ENCODE measurements at places on chromosomes 16 and 17.

DNA sequence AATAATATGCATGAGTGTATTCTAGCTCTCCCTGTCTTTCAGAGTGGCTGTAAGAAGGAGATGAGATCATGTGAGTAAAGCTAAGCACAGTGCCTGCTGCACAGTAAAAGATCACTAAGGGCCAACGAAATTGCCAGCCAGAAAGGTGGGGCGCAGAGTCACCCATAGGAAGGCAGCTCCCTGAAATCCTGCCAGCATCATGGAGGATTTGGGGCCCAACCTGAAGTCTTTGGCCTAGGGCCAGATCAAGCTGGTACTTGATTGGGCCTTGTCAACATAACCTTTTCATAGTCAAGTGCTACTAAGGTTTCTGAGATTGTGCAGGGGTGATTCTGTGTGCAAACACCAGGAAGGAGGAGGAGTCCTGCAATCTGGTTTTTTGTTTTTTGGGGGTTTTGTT lies 16.5 kb downstream of the SCNN1B start:
- no peak for DNase-seq

DNA sequence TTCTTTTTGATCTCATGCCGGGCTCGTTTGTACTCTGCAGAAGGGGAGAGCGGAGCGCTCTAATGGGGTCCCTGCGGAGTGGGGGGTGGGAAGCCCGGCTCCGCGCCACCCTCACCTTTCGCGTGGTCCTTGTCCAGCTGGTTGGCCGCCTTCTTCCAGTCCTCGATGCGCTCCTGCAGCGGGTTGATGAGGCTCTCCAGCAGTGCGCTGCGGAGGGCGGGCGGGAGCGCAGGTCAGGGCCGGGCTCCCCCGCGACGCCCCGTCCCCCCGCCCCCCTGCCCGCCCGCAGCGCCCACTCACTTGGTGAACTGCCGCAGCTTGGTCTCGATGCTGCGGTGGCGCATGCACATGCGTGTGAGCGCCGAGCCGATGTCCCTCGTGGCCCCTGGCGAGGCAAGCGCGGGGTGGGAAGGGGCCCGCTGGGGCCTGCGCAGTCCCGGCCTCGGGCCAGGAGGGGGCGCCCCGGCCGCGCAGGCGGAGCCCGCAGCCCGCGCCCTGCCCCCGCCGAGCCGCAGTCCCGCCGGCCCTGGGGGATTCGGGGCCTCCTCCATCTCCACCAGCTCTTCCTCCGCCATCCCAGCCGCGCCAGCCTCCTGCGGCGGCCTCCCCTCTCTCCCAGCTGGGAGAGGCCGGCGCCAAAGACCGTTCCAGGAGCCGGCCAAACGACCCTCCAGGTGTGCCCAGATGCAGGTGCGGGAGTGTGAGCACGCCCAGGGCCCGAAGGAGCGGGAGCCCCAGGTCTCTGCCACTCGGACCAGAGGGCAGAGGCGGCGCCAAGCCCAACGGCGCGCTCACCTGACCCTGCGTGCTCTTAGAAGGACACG lies 6.0 kb downstream of the MTSS2 start:
- no peak for DNase-seq

- peak; percentile 54 for DNase-seq
Measured at GRCh38 chr17:79843816-79844800, 4.9 kb upstream of the CBX4 start.

- no peak for DNase-seq
Measured at GRCh38 chr16:75225678-75226515, 7.1 kb downstream of the CTRB1 start.

DNA sequence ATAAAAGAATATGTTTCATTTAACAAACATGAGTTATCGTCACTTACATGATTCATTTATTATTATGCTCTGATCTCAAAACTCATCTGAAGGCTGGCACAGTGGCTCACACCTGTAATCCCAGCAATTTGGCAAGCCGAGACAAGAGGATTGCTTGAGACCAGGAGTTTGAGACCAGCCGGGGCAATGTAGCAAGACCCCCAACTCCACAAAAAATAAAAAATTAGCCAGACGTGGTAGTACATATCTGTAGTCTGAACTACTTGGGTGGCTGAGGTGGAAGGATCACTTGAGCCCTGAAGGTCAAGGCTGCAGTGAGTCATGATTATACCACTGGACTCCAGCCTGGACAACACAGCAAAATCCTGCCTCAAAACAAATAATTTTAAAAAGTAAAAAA lies 16.0 kb downstream of the APPBP2 start:
- no peak for DNase-seq

DNA sequence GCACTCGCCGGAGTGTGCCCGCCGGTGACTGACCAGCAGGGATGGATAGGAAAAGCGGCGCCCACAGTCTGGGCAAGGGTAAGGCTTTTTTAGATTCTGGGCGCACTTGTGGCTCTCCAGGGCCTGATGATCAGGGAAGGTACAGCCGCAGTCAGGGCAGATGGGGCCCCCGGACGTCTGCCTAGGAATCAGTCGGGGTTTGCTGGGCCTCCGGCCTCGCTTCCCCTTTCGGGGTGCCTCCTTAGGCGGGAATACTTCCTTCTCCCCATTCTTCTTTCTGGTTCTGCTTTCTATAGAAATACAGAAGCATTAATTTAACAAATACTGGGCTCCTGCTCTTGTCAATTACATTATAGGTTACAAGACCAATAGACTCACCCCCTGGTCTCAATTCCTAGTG lies 5.0 kb downstream of the ZNF689 start:
- DNase-seq: no peak

DNA sequence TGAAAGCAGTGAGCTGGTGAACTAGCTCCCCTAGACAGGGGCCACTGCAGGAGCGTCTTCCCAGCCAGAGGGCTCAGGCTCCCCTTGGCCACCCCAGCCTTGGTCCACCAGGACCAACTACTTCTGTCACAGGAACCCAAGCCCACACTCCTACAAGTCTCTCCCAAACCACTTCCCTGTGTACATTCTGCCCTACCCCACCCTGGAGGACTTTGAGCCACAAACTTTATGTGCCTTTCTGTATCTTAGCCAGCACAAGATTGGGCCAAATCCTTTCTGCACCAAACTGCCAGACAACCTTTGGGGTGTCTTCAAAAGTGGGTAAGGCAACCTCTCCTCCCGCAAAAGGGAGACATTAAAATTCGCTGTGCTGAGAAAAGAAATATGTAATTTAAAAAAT lies 31.6 kb downstream of the EFCAB5 start:
- DNase-seq: no peak

- DNase-seq: no peak
Measured at GRCh38 chr17:40072735-40073346, 10.1 kb downstream of the THRA start.

- no peak for DNase-seq
Measured at GRCh38 chr17:17557796-17558195, 33.7 kb downstream of the PEMT start.

DNA sequence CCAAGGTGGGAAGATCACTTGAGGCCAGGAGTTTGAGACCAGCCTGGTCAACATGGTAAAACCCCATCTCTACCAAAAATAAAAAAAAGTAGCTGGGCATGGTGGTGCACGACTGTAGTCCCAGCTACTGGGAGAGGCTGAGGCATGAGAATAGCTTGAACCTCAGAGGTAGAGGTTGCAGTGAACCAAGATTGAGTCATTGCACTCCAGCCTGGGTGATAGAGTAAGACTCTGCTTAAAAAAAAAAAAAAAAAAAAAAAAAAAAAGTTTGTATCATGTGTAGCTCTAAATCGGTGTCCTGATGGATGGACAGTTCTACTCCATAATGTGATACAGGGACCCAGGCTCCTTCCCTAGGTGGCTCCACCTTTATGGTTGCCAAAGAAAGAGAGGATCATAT lies 497.1 kb upstream of the RBFOX1 start:
- no peak for DNase-seq

GRCh38 chr16:82626791-82627261 lies at the start of gene CDH13:
TSS of gene CDH13 (plus strand) at chr16:82626969.
- DNase-seq: no peak

DNA sequence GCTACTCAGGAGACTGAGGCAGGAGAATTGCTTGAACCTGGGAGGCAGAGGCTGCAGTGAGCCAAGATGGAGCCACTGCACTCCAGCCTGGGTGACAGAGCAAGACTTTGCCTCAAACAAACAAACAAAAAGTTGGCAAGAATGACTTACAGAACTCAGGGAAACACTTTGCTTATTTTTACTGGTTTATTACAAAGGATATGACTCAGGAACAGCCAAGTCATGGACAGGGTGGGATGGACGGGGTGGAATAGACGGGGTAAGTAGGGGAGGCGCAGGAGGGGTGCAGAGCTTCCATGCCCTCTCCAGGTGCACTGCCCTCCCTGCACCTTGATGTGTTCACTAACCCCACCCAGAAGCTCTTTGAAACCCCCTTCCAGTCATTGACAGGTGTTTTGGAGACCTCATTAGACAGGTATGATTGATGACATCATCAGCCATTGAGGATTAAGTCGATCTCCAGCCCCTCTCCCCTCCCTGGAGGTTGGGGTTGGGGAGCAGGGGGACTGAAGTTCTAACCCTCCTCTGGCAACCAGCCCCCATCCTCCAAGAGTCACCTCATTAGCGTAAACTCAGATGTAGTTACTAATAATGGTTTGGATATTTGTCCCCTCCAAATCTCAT lies 41.3 kb upstream of the ZCCHC14 start:
- DNase-seq: no peak

DNA sequence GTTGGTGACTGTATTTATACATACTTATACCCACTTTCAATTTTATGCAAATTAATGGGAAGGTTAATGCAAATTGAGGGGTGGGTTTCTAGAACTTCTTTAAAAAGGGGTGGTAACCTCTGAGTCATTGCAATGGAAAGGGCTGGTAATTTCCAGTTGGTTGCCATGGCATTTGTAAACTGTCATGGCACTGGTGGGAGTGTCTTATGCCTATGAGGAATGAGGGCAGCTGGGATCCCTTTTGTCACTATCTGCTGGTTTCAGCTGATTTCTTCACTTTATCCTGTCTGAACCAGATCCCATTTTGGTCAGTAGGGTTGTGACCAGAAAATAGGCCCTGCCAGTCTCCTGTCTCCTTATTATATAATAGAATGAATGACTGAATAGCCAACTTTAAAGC lies 1006.7 kb upstream of the GOT2 start:
- DNase-seq: no peak

DNA sequence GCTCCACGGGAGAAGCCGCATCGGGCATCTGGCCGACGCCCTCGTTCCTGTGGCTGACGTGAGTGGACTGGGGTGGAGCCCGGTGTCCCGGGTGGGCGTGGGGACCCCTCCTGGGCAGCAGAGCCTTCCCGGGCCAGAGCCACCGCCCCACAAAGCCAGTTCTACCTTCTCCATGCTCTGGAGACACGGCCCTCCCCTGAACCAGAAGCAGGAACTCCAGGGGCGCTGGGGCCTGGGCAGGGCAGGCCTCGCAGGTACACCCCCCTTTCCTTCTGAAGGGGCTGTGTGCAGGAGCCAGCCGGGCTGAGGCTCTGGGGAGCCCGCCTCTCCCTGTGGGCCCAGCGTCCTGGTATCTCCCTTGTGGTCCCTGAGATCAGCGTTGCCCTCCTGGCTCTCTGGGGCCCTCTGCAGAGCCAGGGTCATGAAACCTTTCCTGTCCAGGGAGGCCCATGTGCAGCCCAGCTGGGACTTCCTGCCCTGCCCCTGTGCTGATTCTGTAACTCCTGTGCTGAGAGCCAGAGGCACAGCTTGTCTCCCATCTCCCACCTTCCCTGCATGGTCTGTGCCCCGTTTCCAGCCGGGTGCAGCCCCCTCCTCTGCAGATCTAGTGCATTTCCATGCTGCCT lies 6.5 kb downstream of the PIGQ start:
- DNase-seq: peak; percentile 25

GRCh38 chr17:67315865-67316264 lies 50.5 kb downstream of the PSMD12 start:
- DNase-seq: no peak

DNA sequence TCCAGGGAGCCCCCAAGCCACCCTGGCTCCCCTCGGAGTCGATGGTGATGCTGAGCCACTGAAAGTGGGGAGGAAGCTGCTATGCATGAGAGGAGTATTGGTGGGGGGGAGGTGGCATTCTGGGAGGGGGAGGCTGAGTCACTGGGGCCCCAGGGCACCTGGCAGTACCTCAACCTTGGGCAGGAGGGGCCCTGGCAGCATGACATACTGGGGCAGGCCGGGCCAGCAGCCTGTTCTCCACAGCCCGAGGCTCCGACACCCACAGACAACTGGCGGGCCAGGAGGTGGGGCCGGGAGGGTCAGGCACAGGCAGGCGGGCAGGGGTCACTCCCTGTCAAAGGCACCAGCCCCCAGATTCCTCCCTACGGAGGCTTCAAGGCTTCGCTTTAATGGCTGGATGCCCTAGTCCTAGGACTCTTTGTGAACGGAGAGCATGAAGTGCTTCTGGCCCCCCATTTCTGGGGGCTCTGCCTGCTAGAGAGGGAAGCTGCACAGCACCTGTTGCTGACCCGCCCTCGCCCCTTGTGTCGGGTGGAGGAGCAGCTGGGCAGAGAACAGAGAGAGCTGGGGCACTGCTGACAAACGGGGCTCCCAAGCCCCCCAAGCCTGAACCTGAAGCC lies 928 bp downstream of the CASKIN2 start:
- DNase-seq: no peak

GRCh38 chr16:82684256-82684655 lies 57.5 kb downstream of the CDH13 start:
- DNase-seq: no peak

DNA sequence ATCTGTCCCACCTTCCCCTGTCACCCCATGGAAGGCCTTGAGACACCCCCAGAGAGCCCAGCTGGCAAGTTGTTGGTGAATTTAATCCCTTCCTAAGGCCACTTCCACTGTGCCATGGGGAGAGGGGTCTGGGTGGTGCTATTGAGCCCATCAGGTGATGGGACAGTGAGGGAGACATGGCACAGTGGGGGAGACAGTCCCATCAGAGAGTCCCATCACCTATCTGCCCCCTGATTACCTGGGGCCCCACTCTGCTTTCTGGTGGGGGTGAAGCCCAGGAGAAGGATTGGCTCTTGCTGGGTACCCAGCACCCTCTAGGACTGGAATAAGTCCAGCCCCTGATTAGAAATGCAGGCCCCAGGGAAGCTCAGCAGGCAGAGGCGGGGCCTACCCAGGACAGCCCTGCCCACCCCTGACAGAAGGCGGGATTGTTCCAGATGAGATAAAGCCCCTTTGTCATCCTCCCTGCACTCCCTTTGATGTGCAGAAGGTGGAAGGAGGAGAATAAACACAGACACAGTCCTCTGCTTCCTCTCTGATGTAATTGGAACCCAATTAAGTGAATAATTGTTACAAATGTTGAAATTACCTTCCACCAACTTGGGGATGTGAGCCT lies 18.9 kb downstream of the TMEM132E start:
- DNase-seq: no peak

- DNase-seq: peak; percentile 34
Measured at GRCh38 chr17:64074704-64075426, 54.4 kb upstream of the ICAM2 start.

GRCh38 chr17:75078284-75079022 lies 9.3 kb upstream of the SLC16A5 start:
- DNase-seq: peak; percentile 57

GRCh38 chr17:29299031-29299430 lies 5.1 kb upstream of the NUFIP2 start:
- DNase-seq: no peak

- no peak for DNase-seq
Measured at GRCh38 chr17:57475796-57476195, 219.5 kb downstream of the MSI2 start.

DNA sequence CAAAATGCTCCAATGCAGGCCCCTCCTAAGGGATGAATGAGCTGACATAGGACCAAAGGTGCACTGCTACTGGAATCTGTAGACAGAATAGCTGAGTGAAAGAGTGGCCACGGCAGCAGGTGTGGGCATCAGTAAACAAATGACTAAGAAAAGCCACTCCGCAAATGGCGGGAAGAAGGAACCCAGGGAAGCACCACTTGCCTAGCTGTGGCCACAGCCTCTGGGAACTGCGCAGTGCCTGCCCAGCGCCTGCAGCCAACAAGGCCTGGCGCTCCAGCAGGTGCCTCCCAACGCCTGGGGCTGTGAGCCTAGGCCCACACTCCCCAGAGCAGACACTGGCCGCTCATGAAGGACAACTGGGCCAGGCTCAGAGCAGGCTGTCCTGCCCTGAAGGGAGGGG lies 11.8 kb downstream of the PEMT start:
- no peak for DNase-seq

Data from NB4 (cell line).